ENCODE measurements at places on chromosomes 2 and 18. TPM values are rescaled to one million over a fixed set of nuclear protein-coding genes. Genes with fewer than 3 reads are reported as not detected.

DNA sequence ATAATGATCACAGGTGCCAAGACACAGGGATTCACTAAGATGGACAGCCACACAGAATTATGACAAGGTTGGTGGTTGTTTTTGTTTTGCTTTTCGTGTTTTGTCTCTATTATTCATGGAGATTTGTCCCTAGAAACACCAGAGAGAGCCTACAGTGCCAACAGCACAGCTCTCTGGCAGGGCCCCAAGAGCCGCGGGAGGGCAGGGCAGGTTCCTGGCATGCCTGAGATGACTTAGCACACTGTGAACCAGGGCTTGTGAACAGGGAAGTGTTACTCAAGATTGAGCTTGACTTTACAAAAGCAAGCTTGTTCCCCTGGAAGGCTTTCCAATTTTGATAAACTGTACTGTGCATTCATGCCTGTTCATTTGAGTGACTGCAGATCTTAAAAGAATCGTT lies 437.4 kb upstream of the SALL3 start:
- no peak for DNase-seq

GRCh38 chr2:954687-955000 lies 4.0 kb downstream of the SNTG2 start:
- no peak for DNase-seq

The ASXL3 gene
- 0.07 TPM for polyA plus RNA-seq

GRCh38 chr18:23956483-23956882 lies 58.1 kb upstream of the TTC39C start:
- no peak for DNase-seq

DNA sequence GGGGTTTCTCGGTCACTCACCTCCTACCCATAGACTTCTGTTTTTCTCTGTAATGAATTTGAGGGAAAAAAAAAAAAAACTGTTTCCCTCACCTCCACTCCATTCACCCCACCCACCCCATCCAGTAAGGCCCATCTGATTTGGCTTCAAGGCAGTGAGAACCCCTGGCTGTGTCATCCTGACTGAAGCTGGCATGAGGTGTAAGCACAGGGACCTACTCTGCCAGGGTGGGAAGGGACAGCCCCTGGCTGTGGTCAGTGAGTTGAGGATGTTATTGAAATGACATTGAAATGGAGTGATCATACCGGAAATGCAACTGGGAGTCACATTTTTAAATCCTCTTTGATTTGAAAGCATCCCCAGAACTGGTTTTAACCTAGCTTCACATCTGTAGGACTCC lies 19.1 kb upstream of the BCL2L11 start:
- no peak for DNase-seq

DNA sequence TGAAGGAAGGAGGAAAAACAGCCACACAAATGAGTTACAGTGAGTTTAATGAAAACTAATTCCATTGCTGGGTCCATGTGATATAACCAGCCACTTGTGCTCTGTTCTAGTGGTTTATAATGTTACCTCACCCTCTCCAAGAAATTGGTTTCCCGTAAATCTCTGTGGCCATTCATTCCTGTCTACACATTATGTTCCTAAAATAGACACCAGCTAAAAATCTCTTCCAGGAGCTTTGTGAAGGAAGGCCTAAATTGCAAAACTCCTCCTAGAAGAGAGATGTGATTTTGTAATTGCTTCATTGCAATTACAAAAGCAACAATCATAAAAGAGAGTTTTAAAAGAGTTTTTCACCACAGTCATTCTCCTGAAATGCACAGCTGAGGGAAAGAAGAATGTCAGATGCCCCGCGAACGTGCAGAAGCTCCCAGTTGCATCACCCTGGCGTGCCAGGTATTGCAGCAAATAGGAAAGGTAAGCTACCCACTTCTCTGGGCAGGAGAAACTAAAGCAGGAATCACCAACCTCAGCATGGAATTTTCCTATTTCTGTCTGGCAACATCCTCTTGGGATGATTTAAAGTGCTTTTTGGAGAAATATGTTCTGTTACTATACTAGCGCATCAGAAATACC lies 1.7 kb downstream of the SCN1A start:
- no peak for DNase-seq

GRCh38 chr18:1680108-1680507 lies 775.4 kb downstream of the ADCYAP1 start:
- no peak for DNase-seq

The ERICH2 gene
- not detected for polyA plus RNA-seq

DNA sequence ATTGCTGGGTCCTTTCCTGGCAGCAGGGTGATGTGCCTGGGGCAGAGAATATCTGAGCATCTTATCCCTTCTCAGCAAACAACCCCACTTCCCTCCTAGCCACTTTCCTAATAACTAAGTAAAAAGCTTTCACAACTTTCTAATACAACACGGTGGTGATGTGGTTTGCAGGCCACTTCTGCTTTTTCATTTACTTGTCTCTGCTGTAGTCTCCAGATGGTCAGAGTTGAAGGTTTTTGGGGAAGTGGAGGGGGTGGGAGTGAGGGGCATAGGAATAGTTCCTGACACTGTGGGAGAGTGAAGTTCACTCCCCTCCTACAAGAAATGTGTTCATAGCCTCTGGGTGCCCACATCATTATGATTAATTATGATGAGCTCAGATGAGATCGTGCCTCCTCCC lies 11.6 kb downstream of the OXER1 start:
- no peak for DNase-seq

GRCh38 chr18:44541159-44541558 lies 139.5 kb upstream of the SETBP1 start:
- peak; percentile 55 for DNase-seq

The RAD51AP2 gene
- not detected for polyA plus RNA-seq

DNA sequence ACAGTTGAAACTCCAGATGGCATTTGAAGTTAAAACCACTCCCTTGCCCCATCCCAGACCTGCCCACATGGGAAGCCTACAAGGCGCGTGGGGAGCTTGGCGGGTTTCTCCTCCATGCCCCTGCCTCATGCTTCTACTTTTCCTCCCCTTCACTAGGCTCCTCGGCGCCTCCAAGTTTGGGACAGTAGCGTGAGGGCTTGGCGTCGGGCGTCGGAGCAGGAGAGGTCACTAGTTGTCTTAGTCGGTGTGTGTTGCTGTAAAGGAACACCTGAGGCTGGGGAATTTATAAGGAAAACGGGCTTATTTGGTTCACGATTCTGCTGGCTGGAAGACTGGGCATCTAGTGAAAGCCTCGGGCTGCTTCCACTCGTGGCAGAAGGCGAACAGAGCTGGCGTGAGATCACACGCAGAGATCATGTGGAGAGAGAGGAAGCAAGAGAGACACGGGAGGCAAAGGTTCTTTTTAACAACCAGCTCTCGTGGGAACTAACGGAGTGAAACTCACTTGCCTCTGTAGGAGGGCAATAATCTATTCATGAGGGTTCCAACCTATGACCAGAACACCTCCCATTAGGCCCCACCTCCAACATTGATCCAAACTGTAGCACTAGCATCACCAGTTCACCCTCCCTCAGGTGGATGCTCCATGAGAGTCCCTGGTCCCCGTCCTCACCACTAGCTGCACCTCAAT lies 25.3 kb downstream of the ITM2C start:
- no peak for DNase-seq
